ENCODE measurements at places on chromosomes 11 and 22.

- no peak for DNase-seq
Observed at GRCh38 chr22:17302616-17303015, 66.6 kb upstream of the CECR2 start.

GRCh38 chr11:40287916-40288803 is 1171.3 kb downstream of the LRRC4C start:
- no peak for DNase-seq

DNA sequence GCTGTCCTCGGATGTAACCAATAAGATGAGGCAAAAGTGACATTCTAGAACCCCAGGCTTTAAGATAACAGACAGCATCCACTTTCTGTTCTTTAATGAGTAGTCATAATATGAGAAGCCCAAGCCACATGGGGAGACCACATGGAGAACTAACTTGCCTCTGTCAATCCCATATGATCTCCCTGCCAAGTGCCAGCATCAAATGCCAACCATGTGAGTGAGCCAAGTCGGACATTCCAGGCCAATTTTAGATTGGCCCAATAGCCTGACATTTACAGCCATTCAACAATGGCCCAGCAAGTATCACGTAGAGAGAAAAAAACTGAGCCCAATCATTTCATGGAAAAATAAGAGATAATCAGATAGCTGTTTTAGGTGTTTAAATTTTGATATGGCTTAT is 2048.3 kb upstream of the RAG2 start:
- no peak for DNase-seq

DNA sequence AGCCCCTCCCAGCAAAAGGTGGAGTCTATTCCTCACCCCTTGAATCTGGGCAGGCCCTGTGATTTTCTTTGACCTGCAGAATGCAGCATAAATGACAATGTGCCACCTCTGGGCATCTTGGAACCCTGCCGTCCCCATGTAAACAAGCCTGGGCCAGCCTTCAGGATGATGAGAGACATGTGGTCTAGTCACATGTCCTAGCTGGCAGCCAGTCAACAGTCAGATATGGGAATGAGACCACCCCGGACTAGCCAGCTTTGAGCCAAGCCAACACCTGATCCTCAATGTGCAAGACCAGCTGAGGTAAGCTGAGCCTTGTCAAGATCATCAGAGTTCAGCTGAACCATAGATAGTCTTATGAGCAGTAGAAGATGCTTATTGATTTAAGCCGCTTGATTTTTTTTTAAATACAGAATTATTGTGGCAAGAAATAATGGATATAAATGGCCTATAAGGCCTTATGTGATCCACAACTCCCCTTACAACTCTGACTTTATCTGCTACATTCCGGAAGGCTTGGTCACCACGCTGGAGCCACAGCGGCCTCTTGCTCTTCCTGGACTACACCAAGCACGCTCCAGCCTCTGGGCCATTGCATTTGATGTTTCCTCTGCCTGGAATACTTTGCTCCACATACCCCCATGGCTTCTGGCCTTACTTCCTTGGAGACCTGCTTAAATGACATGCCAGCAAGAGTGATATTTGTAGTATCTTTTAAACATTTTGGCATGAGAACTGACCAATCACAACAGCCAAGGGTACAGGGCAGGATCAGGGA is 225.9 kb upstream of the SESN3 start:
- no peak for DNase-seq

GRCh38 chr11:773425-773824 is 3.9 kb downstream of the GATD1 start:
- no peak for DNase-seq
